ENCODE measurements at places on chromosomes 1 and 21. TPM values are rescaled to one million over a fixed set of nuclear protein-coding genes. Genes with fewer than 3 reads are reported as not detected.

Gene TRIM45
- 15.1 TPM for polyA plus RNA-seq

Gene C8A
- not detected for polyA plus RNA-seq

Gene SMPDL3B
- polyA plus RNA-seq: 12.4 TPM

Gene POFUT2
- polyA plus RNA-seq: 30.1 TPM

Gene GBP2
- 4.0 TPM for polyA plus RNA-seq

Gene CD164L2
- polyA plus RNA-seq: 0.25 TPM

Gene CEP104
- polyA plus RNA-seq: 41.8 TPM

Gene IGSF5
- 0.89 TPM for polyA plus RNA-seq

Gene RAB3B
- polyA plus RNA-seq: 4.8 TPM

Gene PLPP3
- 140 TPM for polyA plus RNA-seq

Gene FCRL2
- polyA plus RNA-seq: not detected

Gene ZNF593OS
- 0.42 TPM for polyA plus RNA-seq

Gene SLFNL1
- 0.28 TPM for polyA plus RNA-seq

Gene ANGPTL3
- polyA plus RNA-seq: 13.4 TPM

Gene C1orf53
- 3.7 TPM for polyA plus RNA-seq

DNA sequence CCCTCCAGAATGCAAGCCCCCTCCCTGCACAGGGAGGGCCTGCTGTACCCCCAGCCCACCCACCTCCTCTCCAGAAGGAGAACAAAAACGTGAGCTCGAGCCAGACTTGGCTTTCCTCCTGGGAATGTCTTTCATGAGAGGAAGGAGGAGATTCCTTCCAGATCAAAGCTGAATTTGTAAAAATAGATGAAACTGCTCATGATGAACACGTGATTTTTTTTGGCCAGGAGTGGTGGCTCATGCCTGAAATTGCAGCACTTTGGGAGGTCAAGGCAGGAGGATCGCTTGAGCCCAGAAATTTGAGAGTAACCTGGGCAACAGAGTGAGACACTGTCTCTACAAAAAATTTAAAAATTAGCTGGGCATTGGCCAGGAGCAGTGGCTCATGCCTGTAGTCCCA is 21.8 kb downstream of the GPR157 start:
- DNase-seq: no peak

- DNase-seq: no peak
Observed at GRCh38 chr1:7346070-7346596, 425.0 kb upstream of the VAMP3 start.

DNA sequence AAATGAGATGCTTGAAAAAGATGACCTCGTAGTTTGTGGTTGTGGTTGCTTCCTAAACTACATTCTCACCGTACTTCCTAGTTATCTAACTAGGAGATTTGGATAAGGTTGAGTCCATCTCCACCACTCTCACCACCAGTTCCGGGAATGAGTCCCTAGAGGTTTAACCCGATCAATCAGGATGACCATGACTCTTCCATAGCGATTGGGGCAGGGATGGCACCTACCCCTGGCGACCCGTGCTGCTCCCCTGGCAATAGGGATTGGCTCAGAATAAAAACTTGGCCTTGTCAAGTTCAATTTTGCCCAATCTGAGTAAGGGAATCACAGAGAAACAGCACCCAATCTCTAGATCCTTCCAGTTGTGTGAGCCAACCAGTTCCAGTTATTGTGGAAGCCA is 2.7 kb upstream of the MIS18A start:
- no peak for DNase-seq

DNA sequence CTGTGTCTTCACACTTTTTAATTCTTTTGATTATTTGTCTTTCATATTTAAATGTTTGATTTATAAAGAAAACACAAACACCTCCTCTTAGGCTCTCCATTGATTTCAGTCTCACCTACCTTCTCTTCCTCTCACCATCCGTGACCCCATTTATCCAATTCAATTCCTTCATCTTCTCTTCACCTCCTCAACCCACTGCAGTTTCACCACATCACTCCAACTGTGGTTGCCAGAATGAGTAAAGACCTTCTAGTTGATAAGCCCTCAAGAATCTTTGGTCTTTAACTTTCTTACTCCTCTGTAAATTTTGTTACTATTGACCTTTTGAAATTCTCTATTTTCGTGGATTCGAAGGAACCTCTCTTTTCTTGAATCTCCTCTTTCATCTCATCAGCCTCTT is 260.7 kb downstream of the CHRM3 start:
- no peak for DNase-seq

DNA sequence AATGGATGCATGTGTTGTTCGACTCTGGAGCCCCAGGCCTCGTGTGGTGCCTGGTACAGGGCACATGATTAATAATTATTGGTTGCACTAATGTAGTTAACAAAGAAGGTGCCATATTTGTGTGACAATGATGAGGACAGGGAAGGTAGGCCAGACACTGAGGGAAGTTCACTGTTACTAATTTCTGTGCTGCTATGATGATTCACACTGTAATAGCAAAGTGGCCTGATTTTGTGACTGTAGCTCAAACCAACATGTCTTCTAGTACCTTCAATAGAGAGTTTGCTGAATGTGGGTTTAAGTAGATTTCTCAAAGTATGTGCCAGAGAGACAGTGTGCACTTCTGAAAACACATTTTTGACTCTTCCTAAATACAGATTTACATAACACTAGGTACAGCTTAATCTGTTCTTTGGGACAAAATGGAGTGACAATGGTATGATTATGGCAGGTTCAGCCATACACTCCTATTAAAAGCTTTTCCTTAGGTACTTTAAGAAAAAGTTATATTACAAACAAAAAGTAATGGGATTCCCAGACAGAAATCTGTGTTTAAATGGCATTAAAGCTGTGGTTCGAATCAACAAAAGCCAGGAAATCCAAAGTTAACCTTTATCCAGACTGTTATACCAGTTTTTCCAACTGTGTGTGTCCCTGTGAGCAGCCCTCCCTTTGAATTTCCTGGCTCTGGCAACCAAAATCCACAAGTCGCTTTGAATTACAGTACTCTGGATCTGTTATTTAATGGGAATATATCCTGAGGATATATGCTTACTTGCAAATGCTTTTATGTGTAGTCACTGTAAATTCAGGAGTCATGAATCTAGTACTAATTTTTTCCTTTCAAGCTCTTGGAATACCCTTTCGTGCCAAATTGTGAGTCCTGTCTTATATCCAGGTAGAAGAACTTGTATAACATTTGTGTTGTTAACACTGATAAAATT is 277.1 kb upstream of the SGIP1 start:
- DNase-seq: no peak

GRCh38 chr1:220184506-220184905 is 87.7 kb downstream of the RAB3GAP2 start:
- DNase-seq: no peak

DNA sequence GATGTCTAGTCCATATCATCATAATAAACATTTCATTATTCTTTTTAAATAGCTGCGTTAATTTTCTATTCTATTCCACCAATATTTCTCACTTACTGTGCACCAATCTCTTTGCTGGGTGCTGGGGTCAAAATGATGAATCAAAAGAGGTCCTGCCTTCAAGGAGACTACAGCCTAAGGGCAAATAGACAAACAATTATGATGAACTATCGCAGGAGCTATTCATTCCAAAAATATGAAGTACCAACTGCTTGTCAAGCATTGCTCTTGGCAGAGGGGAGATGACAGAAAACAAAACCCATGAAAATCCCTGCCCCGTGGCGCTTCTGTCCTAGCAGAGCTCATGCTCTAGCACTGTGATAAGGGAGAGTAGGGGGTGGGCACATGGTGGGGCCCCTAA is 28.8 kb upstream of the SLC26A9 start:
- no peak for DNase-seq

DNA sequence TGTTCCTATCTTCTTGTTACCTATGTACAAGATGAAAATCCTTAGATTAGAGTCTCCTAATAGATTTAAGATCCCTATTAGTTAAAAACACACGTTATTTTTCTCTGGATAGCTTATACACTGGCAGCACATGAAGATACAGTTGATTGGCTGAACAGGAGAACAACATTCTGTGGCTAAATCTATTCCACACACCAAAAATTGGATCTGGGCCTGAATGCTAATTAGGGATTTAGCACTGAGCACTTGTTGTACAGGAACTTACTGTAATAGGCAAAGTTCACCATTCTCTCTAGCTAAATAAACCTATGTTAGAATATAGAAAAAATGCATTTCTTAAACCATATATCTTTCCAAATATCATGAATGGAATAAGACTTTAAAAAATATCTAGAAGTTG is 117.1 kb upstream of the PTGFR start:
- DNase-seq: no peak

GRCh38 chr1:206457408-206458120 is 12.7 kb upstream of the IKBKE start:
- DNase-seq: no peak

DNA sequence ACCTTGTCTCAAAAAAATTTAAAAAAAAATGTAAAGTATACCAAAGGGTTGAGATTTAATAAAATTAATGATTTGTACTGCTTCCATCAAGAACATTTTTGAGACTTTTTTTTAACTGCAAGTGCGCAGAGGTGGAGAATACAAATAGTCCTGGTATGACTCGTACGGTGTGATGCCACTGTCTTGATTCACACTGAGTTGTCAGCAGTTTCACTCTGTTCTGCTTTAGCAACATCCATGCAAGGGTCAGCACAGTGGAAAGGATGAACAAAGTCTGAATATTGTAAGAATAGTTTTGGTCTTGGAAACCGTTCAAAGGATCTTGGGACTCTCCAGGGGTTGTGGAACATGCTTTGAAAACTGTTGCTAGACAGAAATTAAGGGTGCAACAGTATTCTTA is 40.2 kb downstream of the EXO1 start:
- DNase-seq: no peak

DNA sequence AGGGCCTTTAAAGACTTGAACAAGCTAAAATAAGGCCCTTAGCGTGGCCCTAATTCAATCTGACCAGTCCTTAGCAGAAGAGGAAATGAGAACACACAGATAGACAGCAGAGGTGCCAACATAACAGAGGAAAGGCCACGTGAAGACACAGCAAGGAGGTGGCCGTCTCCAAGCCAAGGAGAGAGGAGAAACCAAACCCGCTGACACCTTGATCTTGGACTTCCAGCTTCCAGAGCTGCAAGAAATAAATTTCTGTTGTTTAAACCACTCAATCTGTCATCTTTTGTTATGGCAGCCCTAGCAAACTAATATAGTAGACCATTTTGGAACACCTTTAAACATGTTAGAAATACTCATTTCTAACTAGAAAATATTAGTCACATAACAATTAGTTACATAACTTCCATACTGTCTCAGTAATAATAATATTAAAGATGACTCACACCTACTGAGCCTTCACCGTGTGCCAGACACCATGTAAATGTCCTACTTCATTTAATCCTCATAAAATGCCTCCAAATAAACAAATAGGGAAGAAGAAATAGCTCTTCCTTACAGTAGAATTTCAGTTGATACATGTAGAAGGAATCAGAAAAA is 47.9 kb downstream of the S1PR1 start:
- DNase-seq: no peak

- DNase-seq: no peak
Observed at GRCh38 chr1:168391851-168392681, 111.4 kb downstream of the TBX19 start.

DNA sequence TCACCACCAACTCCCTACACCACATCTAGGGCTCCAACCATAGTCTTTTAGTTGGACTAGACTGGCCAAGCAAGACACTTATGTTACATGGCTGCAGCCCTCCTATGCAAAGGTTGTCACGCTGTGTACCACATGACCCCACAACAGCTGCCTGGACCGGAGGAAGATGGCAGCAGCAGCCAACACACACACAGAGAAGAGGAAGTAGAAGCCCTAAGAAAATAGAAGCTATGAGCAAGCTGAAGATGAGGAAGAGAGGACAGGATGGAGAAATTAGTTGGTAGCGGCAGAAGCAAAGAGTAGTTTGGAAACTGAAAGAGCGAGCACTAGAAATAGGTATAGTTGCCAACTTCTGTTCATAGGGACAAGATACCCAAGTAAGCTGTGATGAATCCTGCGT is 60.8 kb upstream of the RALGPS2 start:
- DNase-seq: no peak

- no peak for DNase-seq
Observed at GRCh38 chr1:101139130-101139529, 97.7 kb upstream of the S1PR1 start.

- no peak for DNase-seq
Observed at GRCh38 chr1:241589521-241589920, 50.6 kb downstream of the CHML start.

DNA sequence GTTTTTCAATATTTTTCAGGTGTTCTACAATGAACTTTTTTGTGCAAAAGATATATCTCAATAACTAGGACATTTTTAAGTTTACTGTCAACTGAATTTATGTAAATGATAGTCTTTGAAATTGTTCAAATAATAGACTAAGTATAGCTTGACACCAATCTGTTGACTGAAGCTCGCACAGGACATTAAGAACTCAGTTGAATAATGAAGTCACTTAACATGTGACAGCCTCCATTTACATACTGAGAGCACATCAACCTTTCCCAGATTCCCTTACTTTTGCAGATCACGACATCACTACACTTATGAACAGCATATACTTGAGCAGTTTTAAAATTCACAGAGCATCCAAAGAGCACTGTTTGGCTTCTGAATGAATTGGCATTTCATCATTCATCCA is 268.2 kb downstream of the LRRC7 start:
- DNase-seq: no peak

DNA sequence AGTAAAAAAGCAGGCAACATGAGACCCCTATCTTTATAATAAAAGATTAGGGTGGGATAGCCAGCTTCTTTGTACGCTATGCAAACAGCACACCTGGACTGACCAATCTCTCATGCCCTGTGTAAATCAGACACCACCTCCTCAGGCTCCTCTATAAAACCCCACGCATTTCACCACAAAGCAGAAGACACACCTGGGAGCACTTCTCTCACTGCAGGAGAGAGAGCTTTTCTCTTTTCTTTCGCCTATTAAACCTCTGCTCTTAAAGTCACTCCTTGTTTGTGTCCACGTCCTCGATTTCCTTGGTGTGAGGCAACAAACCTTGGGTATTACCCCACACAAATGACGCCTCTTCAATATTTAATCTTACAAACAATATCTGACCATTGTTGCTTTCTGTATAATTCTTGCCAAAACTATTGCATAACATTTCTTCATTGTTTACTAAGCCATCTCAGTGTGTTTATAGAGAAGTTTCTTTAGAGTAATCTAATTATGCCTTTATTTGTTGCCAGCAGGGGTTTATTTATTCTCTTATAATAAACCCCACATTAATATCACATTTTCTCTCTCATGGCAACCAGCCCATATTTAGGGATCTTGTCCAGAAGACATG is 31.6 kb upstream of the NUF2 start:
- no peak for DNase-seq

- DNase-seq: peak; percentile 17
Observed at GRCh38 chr1:11413986-11414391, 65.0 kb upstream of the DISP3 start.

GRCh38 chr1:107480548-107481415 is 339.9 kb downstream of the NTNG1 start:
- no peak for DNase-seq

- DNase-seq: no peak
Observed at GRCh38 chr1:197360068-197360467, 92.0 kb downstream of the CRB1 start.

DNA sequence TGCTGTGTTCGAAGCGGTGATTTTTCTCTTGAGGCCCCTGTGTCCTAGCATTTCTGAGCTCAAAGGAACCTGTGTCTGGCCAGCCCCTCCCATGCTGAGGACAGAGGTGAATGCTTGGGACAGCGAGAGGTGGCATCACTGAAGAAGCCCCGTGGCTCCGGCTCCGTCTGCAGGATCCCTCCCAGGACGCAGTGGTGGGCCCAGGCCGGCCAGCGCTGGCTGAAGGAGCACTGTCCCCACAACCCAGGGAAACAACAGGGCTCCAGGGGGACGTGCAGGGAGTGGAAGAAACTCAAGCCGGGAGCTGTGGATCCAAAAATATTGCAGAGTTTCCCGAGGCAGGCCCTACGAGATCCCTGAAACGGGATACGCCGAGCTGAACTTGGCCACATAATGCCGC is 164.0 kb upstream of the ARHGEF16 start:
- no peak for DNase-seq

All from right renal cortex interstitium (tissue), 3 donors.